ENCODE measurements at places on chromosomes 1 and 21. TPM values are rescaled to one million over a fixed set of nuclear protein-coding genes. Genes with fewer than 3 reads are reported as not detected.

The LMX1A gene
- 0.22 TPM for total RNA-seq

The ASPM gene
- 0.45 TPM for total RNA-seq

The LCE1A gene
- total RNA-seq, result not detected

The KRTAP19-1 gene
- not detected for total RNA-seq

The SESN2 gene
- 5.8 TPM for total RNA-seq

The MTFR1L gene
- total RNA-seq, result 65.4 TPM

The AMY1A gene
- total RNA-seq, result not detected

The NBPF15 gene
- 50.8 TPM for total RNA-seq

The NUF2 gene
- 0.49 TPM for total RNA-seq

The MYBPH gene
- total RNA-seq, result not detected

The CD34 gene
- total RNA-seq, result 103 TPM

The HDAC1 gene
- total RNA-seq, result 54.7 TPM

The GBP7 gene
- total RNA-seq, result 0.13 TPM

The GRHL3 gene
- total RNA-seq, result not detected

The KRTAP12-2 gene
- total RNA-seq, result not detected

The CFHR4 gene
- total RNA-seq, result not detected

The LRRN2 gene
- 12.0 TPM for total RNA-seq

The NPR1 gene
- 34.1 TPM for total RNA-seq

The TFF2 gene
- not detected for total RNA-seq

The FAM72B gene
- total RNA-seq, result 0.89 TPM

All from sciatic nerve (tissue), 2 donors.